GM23338 (cell line): ENCODE measurements at places on chromosomes 1 and 21.

DNA sequence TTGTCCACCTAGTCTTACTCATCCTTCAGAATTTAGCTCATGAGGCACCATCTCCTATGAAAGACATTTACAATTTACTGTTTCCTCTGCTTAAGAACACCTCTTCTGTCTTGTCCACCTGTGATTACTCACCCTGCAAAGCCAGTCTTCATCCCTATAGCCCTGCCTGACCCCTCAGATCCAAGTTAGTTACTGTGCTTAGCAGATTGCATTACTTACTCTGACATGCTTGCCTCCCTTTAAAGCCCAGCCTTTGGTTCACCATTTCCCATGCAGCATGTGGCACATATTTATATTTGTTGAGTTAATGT is 60.9 kb upstream of the VCAM1 start:
- no peak overlapping the region for H3K4me3 ChIP-seq
- no peak overlapping the region for H3K27ac ChIP-seq
- no peaks in the 10 kb centered on the region for H3K4me1 ChIP-seq
- no peaks in the 10 kb centered on the region for H3K36me3 ChIP-seq

- H3K27ac ChIP-seq, result no peak overlapping the region
- no peaks in the 10 kb centered on the region for H3K36me3 ChIP-seq
- no peak overlapping the region for H3K4me3 ChIP-seq
These were observed 19.1 kb upstream of the KCNA10 start for GRCh38 chr1:110538075-110538474.

GRCh38 chr21:37564341-37564923 is 197.9 kb downstream of the DYRK1A start:
- peaks cover 12% of the 10 kb centered on the region for H3K27me3 ChIP-seq
- H3K4me1 ChIP-seq, result peaks cover 20% of the 10 kb centered on the region
- peak overlapping the region; percentile 48 for H3K4me3 ChIP-seq
- H3K27ac ChIP-seq, result peak overlapping the region; percentile 78

- H3K4me1 ChIP-seq, result peaks cover 17% of the 10 kb centered on the region
- DNase-seq, result no peak
- no peak overlapping the region for H3K4me3 ChIP-seq
- H3K27me3 ChIP-seq, result no peaks in the 10 kb centered on the region
- no peaks in the 10 kb centered on the region for H3K36me3 ChIP-seq
These were observed 6.0 kb upstream of the DEDD start for GRCh38 chr1:161138431-161138830.

GRCh38 chr1:178345807-178346206 is 151.0 kb downstream of the CLEC20A start:
- no peak overlapping the region for H3K4me3 ChIP-seq
- H3K36me3 ChIP-seq, result no peaks in the 10 kb centered on the region
- peaks cover 37% of the 10 kb centered on the region for H3K4me1 ChIP-seq
- peak overlapping the region; percentile 17; the same call in 1 of the 2 replicates for H3K27ac ChIP-seq
- DNase-seq, result no peak
- no peaks in the 10 kb centered on the region for H3K27me3 ChIP-seq

DNA sequence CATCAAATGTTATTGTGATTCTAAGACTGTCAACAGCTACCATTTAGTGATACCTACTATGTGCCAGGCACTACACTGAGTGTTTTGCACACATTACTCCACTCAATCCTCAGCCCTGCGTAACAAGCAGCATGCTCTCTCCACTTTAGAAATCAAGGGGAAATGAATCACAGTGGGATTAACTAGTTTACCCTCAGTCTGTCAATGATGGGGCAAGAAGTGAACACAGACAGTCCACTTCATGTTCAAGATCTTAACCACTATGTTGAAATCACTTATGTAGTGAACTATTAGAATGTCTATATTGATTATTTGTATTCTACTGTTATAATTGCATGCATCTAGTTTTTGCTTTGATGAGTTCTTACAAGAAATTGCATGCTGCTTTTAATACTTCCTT is 165.3 kb downstream of the LTN1 start:
- no peaks in the 10 kb centered on the region for H3K36me3 ChIP-seq
- H3K4me3 ChIP-seq, result no peak overlapping the region
- H3K4me1 ChIP-seq, result no peaks in the 10 kb centered on the region
- H3K27ac ChIP-seq, result no peak overlapping the region

DNA sequence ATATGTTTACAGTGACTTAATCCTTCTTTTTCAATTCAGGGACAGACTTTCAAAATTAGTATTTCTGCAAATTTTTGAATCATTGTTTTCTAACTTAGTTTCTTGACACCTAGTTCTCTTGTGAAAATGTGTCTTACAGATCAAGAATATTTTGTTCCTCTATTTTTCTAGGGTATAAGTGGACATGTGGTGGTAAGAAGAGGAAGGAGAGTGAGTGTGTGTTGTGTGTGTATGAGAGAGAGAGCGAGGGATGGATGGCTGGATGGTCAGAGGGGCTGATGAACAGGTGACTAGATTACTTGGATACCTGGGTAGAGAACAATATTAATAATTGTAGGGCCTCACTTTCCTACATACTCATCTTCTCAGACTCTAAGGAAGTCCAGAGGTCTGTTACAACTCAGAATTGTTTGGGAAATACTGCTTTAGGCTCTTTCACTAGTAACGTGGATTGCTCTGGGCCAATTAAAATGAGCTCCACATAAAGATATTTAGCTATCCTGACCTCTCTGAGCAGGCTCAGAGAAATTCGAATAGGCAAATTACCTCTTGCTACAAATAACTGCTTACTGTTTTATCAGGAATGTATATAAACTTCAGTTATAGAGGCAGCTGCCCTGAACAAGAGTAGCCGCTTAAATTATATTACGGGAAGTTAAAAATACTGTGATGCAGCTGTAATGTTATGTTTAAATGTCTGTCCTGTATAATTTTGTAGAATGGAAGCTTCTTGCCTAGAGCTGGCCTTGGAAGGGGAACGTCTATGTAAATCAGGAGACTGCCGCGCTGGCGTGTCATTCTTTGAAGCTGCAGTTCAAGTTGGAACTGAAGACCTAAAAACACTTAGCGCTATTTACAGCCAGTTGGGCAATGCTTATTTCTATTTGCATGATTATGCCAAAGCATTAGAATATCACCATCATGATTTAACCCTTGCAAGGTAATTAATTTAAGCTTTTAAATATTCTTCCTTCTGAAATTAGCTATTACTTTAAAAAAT is 19.7 kb downstream of the GPSM2 start:
- H3K27me3 ChIP-seq, result no peaks in the 10 kb centered on the region
- H3K36me3 ChIP-seq, result no peaks in the 10 kb centered on the region
- no peak overlapping the region for H3K4me3 ChIP-seq
- no peak overlapping the region for H3K27ac ChIP-seq
- H3K4me1 ChIP-seq, result no peaks in the 10 kb centered on the region

DNA sequence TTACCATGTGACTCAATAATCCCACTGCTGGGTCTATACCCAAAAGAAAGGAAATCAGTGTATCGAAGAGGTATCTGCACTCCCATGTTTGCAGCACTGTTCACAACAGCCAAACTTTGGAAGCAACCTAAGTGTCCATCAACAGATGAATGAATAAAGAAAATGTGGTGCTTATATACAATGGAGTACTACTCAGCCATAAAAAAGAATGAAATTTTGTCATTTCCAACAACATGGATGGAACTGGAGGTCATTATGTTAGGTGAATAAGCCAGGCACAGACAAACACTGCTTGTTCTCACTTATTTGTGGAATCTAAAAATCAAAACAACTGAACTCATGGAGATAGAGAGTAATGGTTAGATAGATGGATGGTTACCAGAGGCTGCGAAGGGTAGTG is 79.3 kb downstream of the KIAA0319L start:
- H3K27ac ChIP-seq, result no peak overlapping the region
- peaks cover 5% of the 10 kb centered on the region; the same call in 1 of the 2 replicates for H3K36me3 ChIP-seq
- no peak for DNase-seq
- H3K27me3 ChIP-seq, result no peaks in the 10 kb centered on the region
- no peak overlapping the region for H3K4me3 ChIP-seq

GRCh38 chr21:24294171-24294570 is 1313.1 kb downstream of the MRPL39 start:
- no peaks in the 10 kb centered on the region for H3K27me3 ChIP-seq
- no peak overlapping the region for H3K27ac ChIP-seq
- no peaks in the 10 kb centered on the region for H3K4me1 ChIP-seq
- H3K4me3 ChIP-seq, result no peak overlapping the region

DNA sequence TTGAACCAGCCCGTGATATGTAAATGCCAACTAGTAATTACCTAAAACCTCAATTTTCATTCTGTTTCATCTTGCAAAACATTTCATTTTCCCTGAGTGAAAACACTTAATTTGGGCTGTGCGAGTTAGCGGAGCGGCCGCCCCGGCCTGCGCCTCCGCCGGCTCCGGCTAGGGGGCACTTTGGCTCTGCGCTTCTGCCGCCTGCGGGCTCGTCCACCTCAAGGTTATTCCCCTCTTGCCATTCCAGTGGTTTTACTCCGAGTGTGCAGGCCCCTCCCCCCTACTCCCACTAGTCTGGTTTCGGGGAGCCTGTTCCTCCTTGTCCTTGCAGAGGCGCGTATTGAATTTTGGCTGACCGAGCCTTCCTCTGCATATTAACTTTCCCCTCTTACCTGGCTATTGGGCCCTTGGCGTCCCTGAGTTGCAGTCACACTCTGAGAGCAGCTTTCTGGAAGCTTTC is 55.6 kb downstream of the PEX14 start:
- H3K36me3 ChIP-seq, result no peaks in the 10 kb centered on the region
- peak overlapping the region; percentile 36 for H3K4me3 ChIP-seq
- H3K27ac ChIP-seq, result peak overlapping the region; percentile 76
- peaks cover 10% of the 10 kb centered on the region; the same call in 1 of the 2 replicates for H3K27me3 ChIP-seq
- H3K4me1 ChIP-seq, result peaks cover 44% of the 10 kb centered on the region

- H3K27ac ChIP-seq, result no peak overlapping the region
- no peaks in the 10 kb centered on the region for H3K36me3 ChIP-seq
- no peaks in the 10 kb centered on the region for H3K4me1 ChIP-seq
- no peak overlapping the region for H3K4me3 ChIP-seq
- DNase-seq, result no peak
- no peaks in the 10 kb centered on the region for H3K27me3 ChIP-seq
These were observed 83.4 kb downstream of the UROD start for GRCh38 chr1:45095450-45095849.

- H3K4me3 ChIP-seq, result peak overlapping the region; percentile 70
- no peaks in the 10 kb centered on the region for H3K36me3 ChIP-seq
- no peak for DNase-seq
- peaks cover 6% of the 10 kb centered on the region; the same call in 1 of the 2 replicates for H3K27me3 ChIP-seq
- H3K27ac ChIP-seq, result no peak overlapping the region
- peaks cover 10% of the 10 kb centered on the region; the same call in 1 of the 2 replicates for H3K4me1 ChIP-seq
These were observed 9.3 kb upstream of the FAAP20 start for GRCh38 chr1:2203671-2204414.

DNA sequence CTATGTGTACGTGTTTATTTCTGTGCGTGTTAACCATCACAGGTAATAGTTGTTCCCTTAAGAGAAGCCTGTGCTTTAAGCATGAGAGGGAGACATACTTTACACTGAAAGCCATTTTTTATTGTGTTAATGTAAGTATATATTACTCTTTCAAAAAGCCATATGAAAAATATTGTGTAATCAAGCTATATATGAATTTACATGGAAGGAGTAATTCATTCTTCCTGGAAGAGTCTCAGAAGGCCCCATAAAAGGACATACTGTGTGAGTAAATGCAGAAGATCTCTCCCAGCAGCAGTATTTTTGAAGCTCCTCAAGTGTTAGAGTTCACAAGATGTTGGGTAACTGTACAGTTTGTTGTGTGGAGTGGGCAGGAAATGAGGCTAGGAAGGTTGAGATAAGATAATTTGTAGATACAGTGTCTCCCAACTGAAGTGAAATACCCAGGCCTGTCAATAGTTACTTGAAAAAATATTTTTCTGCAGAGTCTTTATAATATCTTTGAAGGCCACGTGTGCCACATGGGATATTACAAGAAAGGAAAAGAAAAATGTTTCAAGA is 138.3 kb downstream of the PTGER3 start:
- H3K4me1 ChIP-seq, result no peaks in the 10 kb centered on the region
- DNase-seq, result no peak
- H3K36me3 ChIP-seq, result no peaks in the 10 kb centered on the region
- no peak overlapping the region for H3K4me3 ChIP-seq

DNA sequence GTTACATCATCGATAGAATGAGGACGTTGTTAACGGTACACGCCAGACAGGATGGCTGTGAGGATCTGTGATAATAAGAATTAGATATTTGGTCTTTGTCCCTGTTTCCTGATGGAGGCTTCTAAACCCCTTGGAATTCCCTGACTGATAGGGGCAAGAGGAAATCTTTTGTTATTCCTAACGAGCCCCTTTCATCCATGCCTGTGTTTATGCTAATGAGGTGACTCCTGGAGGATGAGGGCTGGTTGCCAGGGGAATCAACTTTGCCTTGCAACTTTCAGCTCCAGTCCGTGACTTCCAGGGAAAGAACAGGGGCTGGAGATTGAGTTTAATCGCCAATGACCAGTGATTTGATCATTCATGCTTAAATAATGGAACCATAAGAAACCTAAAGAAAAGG is 39.3 kb upstream of the NLRP3 start:
- H3K27me3 ChIP-seq, result no peaks in the 10 kb centered on the region
- H3K4me3 ChIP-seq, result peak overlapping the region; percentile 43
- H3K27ac ChIP-seq, result peak overlapping the region; percentile 93
- H3K36me3 ChIP-seq, result no peaks in the 10 kb centered on the region
- H3K4me1 ChIP-seq, result peaks cover 38% of the 10 kb centered on the region
- DNase-seq, result peak; percentile 98

- no peak for DNase-seq
- H3K27me3 ChIP-seq, result no peaks in the 10 kb centered on the region
- H3K27ac ChIP-seq, result no peak overlapping the region
- H3K4me3 ChIP-seq, result no peak overlapping the region
- H3K36me3 ChIP-seq, result no peaks in the 10 kb centered on the region
- no peaks in the 10 kb centered on the region for H3K4me1 ChIP-seq
These were observed 18.6 kb upstream of the TRAPPC10 start for GRCh38 chr21:43993420-43993934.

GRCh38 chr21:39000496-39000895 is 182.8 kb downstream of the PSMG1 start:
- H3K27ac ChIP-seq, result no peak overlapping the region
- no peak for DNase-seq
- H3K4me3 ChIP-seq, result no peak overlapping the region
- 0 out of 2 replicates have a peak, but pooled peaks cover 3% of the 10 kb centered on the region for H3K4me1 ChIP-seq

DNA sequence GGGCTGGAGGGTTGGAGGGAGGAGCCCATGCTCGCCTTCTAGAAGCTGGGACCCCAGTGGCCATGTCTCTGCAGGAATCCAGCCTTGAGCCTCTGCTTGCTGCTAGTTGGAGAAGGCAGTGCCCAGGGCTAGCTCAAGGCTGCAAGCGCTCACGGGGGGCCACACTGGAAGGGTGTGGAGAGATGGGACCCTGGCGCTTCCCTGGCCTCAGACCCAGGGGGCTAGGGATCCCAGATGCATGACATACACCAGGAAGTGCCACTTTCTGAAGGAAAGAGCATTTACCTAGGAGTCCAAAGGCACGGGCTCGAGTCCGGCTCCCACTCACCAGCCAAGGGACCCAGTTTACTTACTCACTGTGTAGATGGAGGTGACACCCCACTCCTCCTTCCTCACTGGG is 32.6 kb downstream of the NENF start:
- peaks cover 7% of the 10 kb centered on the region for H3K4me1 ChIP-seq
- H3K36me3 ChIP-seq, result no peaks in the 10 kb centered on the region
- H3K4me3 ChIP-seq, result no peak overlapping the region
- H3K27me3 ChIP-seq, result no peaks in the 10 kb centered on the region
- no peak overlapping the region for H3K27ac ChIP-seq
- no peak for DNase-seq
